ENCODE measurements at places on chromosomes 5 and 9.

DNA sequence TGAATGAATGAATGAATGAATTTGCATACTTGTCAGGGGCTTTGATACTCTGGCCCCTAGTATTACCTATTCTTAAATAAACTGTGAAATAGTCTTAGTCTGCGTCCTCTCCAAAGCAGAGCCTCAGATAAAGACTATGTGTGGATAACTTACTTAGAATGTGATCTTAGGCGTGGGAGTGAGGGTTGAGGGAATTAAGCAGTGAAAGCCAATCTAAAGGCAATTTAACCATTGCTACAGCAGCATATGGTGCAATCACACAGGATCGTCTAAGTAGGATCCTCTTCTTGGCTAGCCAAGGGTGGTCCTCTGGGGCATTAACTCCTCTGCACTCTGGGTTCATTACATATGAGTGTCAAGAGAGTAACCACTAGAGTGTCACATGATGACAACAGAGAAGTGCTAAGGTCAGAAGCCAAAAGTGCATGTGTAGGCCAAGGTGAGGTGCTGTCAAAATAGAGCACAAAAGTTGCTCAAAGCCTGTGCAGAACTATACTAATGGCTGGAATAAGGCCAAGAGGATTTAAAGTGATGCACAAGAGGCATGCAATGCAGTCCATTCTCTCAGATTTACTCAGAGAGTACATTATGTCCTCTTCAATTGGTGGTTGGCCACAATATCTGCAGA, 274.4 kb upstream of the SEMA6A start:
- DNase-seq: no peak

DNA sequence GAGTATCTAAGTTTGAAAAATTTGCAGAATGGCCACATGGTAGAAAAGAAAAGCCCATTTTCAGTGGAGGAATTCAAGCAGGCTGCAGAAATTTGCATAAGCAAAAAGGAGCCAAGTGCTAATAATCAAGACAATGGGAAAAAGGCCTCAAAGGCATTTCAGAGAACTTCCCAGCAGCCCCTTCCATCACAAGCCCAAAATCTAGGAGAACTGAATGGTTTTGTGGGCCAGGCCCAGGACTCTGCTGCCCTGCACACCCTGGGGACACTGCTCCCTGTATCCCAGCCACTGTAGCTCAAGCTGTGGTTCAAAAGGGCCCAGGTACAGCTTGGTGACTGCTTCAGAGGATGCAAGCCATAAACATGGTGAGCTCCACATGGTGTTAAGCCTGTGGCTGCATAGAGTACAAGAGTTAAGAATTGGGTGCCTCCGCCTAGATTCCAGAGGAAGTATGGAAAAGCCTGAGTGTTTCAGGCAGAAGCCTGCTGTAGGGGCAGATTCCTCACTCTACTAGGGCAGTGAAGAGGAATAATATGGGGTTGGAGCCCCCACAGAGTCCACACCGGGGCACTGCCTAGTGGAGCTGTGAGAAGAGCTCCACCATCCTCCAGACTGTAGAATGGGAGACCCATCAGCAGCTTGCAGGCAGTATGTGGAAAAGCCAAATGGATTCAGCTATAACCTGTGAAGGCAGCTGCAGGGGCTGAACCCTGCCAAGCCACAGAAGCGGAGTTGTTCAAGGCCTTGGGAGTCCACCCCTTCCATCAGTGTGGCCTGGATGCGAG, 720.7 kb upstream of the CTNND2 start:
- DNase-seq: no peak

GRCh38 chr5:170173647-170174046, 59.1 kb upstream of the C5orf58 start:
- no peak for DNase-seq

DNA sequence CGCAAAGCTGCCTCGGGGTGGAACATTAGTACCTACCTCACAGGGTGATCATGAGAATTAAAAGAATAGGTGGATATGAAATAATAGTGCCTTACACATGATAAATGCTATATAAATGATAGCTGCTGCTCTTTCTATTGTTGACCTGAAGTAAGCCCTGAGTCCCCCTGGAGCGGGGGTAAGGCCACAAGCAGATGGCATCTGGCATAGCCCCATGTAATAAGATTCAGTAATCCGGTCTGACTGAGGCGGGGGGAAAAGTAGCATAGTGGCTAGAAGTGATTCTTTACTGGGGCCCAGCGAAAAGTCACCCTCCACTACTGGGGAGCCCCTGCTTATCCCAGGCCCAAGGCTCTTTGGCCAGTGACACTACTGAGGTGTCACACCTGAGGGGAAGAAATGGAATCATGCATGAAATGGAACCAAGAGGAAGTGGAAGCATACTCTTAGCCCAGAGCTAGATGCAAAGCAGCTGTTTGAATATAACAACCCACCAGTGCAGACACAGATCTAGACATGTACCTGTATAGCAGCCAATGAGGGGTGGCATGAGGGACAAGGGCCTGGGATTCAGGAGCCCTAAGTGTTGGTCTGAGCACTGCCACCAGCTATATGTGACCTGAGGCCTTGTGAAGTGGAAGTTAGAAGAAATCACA, 16.1 kb upstream of the FGFR4 start:
- no peak for DNase-seq

DNA sequence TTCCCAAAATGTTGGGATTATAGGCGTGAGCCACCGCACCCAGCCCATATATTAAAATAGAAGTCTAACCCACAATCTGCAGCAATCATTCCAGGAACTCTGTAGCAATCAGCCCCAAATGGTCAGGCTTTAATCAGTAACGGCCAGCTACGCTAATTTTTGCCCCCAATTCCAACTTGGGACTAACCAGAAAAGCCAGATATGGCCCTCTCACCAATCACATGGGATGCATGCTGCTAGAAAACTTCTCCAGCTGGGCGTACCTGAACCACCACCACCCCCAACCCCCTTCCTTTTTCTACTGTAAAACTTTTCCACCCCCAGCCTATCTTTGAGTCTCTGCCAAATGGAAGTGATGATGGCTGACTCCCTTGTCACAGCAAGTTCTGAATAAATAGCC, 4.1 kb downstream of the SUSD1 start:
- DNase-seq: no peak

- DNase-seq: no peak
These were observed 20.2 kb upstream of the RPL26L1 start for GRCh38 chr5:172939071-172939470.

GRCh38 chr5:10233505-10233904, 16.2 kb downstream of the ATPSCKMT start:
- no peak for DNase-seq

- no peak for DNase-seq
These were observed 9.7 kb downstream of the ICE1 start for GRCh38 chr5:5432020-5432707.

Data from mesenteric fat pad (tissue), 1 donor.